Endodermal cell (in vitro differentiated cells): ENCODE measurements at places on chromosomes 4 and X. TPM values are rescaled to one million over a fixed set of nuclear protein-coding genes. Genes with fewer than 3 reads are reported as not detected.

Gene TREX2
- total RNA-seq, result 0.35 TPM in 1 of 3 replicates, not detected in the others

DNA sequence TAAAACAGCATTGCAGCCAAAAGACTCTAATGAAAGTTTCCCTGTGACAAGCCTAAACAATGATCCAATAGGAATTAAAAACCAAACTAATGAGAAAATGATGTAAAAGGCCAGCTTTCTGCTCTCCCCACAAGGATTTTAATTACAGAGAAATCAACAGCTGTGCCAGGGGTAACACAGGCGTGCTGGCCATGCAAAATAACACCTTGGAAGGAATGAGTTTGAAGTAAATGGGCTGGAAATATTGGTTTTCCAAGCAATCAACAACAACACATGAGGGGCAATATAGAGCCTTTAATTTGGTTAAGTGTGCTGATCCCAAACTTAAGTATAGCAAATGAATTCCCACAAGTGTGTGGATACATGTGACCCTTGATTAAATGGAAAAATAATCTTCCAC lies 56.9 kb downstream of the NDNF start:
- DNase-seq, result no peak
- no peak overlapping the region for H3K27ac ChIP-seq
- H3K36me3 ChIP-seq, result no peaks in the 10 kb centered on the region
- H3K27me3 ChIP-seq, result no peaks in the 10 kb centered on the region
- H3K4me1 ChIP-seq, result no peaks in the 10 kb centered on the region
- no peak overlapping the region for H3K4me3 ChIP-seq

DNA sequence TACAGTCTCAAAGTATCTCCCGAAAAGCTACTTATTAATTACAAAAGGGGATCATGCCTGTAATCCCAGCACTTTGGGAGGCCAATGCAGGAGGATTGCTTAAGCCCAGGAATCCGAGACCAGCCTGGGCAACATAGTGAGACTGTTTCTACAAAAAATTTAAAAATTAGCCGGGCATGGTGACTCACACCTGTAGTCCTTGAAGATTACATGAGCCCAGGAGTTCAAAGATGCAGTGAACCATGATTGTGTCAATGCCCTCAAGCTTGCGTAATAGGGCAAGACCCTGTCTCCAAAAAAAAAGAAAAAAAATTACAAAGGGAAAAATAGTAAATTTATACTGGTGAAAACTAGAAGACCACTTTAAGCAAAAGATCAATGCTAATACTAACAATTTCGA lies 3.3 kb upstream of the PORCN start:
- no peak overlapping the region for H3K4me3 ChIP-seq
- H3K4me1 ChIP-seq, result no peaks in the 10 kb centered on the region
- no peaks in the 10 kb centered on the region for H3K27me3 ChIP-seq
- H3K36me3 ChIP-seq, result peaks cover 6% of the 10 kb centered on the region

Gene DMRTC1
- 0.31 to 0.36 TPM in 2 of 3 replicates, not detected in the other for total RNA-seq

DNA sequence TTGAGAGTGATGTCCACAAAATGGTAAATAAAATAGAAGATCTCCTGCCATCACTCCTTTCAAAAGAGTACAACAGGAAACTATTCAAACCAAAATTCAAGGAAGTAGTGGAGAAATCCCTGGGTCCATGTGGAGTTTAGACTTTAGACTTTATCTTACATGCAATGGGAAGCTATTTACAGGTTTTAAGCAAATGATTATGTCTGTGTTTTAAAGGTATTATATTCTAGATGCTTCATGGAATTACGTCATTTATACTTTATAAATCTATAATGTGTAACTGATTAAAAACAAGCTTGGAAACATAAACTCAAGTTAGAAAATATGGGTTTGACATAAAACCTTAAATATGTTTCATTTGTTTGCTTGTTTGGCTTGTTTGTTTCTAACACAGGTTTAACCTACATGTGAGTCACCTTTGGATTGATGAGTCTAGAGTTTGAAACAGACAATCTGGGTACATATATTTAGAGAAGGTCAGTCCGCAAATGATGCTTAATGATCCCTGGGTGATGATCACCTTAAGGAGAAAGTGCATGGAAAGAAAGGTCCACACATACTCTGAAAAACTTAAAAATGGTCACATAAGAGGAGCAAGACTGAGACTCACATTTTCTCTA lies 519.6 kb upstream of the AGA start:
- H3K36me3 ChIP-seq, result no peaks in the 10 kb centered on the region
- no peaks in the 10 kb centered on the region for H3K27me3 ChIP-seq
- DNase-seq, result no peak

DNA sequence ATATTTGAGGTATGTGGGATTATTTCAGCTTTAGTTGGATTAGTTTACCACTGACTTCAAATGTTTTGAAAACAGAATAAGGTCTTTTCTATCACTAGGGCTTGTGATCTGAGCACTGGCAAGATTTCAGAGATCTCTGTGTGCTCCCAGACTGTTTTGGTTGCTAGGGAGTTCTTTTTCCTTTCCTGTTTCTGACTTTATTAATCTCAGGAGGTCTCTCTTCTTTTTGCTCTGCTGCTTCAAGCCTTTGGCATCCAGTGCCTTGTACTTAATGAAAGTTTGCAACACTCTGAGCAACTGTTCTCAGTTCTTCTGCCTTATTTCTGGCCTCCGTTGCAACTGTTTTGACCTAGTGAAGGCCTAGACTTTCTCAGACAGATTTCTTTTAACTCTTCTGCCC lies 32.1 kb upstream of the PAQR3 start:
- H3K27me3 ChIP-seq, result no peaks in the 10 kb centered on the region
- H3K4me1 ChIP-seq, result no peaks in the 10 kb centered on the region
- no peak overlapping the region for H3K27ac ChIP-seq
- no peaks in the 10 kb centered on the region for H3K36me3 ChIP-seq
- DNase-seq, result no peak
- no peak overlapping the region for H3K4me3 ChIP-seq

Gene C4orf46
- total RNA-seq, result 18.1 and 19.6 TPM in 2 replicates

GRCh38 chrX:102979536-102979935 lies 42.5 kb downstream of the RAB40AL start:
- no peak for DNase-seq
- no peaks in the 10 kb centered on the region for H3K4me1 ChIP-seq
- no peaks in the 10 kb centered on the region for H3K36me3 ChIP-seq
- no peak overlapping the region for H3K27ac ChIP-seq

DNA sequence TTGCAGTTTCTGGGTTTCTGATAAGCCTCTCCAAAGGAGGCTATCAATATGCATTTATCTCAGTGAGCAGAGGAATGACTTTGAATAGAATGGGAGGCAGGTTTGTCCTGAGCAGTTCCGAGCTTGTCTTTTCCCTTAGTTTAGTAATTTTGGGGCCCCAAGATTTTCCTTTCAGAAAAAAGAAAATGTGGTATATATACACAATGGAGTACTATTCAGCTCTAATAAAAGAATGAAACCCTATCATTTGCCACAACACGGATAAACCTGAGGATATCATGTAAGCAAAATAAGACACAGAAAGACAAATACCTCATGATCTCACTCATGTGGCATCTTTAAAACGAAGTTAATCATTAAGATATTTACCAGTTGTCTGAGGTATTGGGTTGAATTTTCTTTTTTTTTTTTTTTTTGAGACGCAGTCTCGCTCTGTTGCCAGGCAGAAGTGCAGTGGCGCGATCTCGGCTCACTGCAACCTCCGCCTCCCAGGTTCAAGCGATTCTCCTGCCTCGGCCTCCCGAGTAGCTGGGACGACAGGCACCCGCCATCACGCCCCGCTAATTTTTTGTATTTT lies 540 bp downstream of the ZNF721 start:
- no peaks in the 10 kb centered on the region for H3K27me3 ChIP-seq
- H3K4me1 ChIP-seq, result no peaks in the 10 kb centered on the region
- H3K4me3 ChIP-seq, result peak overlapping the region; percentile 93
- no peak for DNase-seq

Gene GABRQ
- 1.7 and 2.1 TPM in 2 replicates for total RNA-seq

GRCh38 chrX:37383313-37383712 lies 34.1 kb downstream of the PRRG1 start:
- no peaks in the 10 kb centered on the region for H3K27me3 ChIP-seq
- H3K27ac ChIP-seq, result no peak overlapping the region
- H3K4me3 ChIP-seq, result no peak overlapping the region
- H3K4me1 ChIP-seq, result no peaks in the 10 kb centered on the region

Gene ZNF732
- total RNA-seq, result 7.8 and 8.6 TPM in 2 replicates

- H3K4me1 ChIP-seq, result no peaks in the 10 kb centered on the region
- DNase-seq, result peak; percentile 65
- H3K27ac ChIP-seq, result peak overlapping the region; percentile 17
- H3K27me3 ChIP-seq, result no peaks in the 10 kb centered on the region
These were observed 2.2 kb downstream of the PLXNB3 start for GRCh38 chrX:153766098-153766817.

Gene C4orf51
- total RNA-seq, result 5.0 and 6.8 TPM in 2 replicates

DNA sequence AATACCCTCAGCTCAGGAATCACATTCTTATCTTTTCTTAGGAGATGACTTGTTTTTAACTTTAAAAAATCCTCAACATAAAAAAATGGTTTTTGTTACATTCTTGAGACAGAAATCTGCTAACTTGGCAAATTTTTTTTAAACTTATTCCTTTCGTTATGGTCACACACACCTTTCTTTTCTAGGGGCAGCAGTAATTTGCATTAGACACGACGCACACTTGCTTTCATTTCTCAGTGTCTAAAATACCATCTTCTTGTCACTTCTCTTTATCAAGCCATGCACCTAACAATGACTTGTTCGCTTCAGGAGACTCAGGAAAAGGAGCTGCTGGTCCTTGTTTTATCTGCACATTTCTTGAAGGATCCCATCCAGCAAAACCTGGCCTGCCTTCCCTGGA lies 112.6 kb upstream of the TBL1X start:
- no peaks in the 10 kb centered on the region for H3K27me3 ChIP-seq
- H3K4me3 ChIP-seq, result no peak overlapping the region
- H3K27ac ChIP-seq, result no peak overlapping the region
- H3K36me3 ChIP-seq, result no peaks in the 10 kb centered on the region

DNA sequence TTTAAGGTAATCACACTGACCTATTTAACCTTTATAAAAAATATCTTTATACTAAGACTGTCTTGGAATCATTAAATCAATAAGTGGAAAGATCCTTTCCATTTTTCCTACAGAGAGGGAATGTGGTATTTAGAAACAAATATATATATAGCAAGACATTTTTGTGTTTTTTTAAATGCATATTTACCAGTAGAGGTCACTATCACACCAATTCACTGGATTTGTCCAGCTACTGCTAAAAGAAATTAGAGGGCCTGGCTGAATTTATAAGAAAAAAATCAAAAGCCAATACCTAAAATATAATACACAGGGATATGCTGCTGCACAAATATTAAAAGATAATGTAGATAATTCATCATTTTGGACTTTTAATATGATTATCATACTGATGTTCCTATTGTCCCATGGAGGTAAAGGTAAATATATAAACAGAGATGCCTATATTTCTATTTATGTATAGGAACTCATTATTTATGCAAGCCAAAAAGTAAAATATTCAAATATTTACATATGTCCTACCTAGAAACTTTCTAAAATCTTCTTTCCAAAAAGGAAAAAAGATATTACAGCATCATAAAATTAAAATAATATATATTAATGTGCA lies 69.5 kb downstream of the PDE5A start:
- H3K27me3 ChIP-seq, result no peaks in the 10 kb centered on the region
- peaks cover 11% of the 10 kb centered on the region for H3K36me3 ChIP-seq
- H3K27ac ChIP-seq, result no peak overlapping the region
- DNase-seq, result no peak

Gene RTL3
- total RNA-seq, result not detected in 3 replicates

DNA sequence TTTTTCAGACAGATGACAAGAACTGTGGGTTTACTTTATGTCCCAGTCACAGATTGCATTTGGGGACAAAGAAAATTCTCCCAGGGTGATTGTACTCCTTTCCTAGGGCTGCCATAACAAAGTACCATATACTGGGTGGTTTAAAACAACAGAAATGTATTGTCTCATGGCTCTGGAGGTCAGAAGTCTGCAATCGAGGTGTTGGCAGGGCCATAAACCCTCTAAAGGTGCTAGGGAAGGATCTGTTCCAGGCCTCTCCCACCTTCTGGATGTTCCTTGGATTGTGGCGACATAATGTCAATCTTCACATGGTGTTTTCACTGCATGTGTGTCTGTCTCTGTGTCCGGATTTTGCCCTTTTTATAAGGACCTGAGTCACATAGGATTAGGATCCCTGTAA lies 12.3 kb downstream of the GEMIN8 start:
- H3K27ac ChIP-seq, result no peak overlapping the region
- H3K4me3 ChIP-seq, result no peak overlapping the region
- H3K27me3 ChIP-seq, result no peaks in the 10 kb centered on the region
- no peak for DNase-seq
- no peaks in the 10 kb centered on the region for H3K4me1 ChIP-seq

Gene SERTM2
- total RNA-seq, result 0.40 and 0.61 TPM in 2 replicates

DNA sequence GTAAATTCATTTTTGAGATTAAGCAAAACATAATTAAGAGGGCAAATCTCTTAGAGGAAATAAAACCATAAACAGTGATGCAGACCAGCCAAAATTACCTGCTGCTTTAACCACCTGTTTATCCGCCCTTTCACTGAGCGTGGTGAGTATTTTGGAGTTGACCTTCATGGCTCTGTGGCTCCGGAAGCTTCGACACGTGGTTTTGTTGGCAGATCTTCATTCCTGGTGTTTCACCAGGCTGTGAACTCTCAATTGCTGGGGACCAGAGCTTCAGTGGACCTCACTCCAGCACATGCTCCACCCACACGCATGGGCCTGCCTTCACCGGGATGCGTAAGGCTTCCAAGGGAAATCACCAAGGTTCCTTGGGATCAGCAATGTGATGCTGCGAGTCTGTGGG lies 83.8 kb downstream of the FHDC1 start:
- H3K4me1 ChIP-seq, result no peaks in the 10 kb centered on the region
- H3K27me3 ChIP-seq, result no peaks in the 10 kb centered on the region
- H3K36me3 ChIP-seq, result no peaks in the 10 kb centered on the region
- H3K4me3 ChIP-seq, result no peak overlapping the region
- no peak for DNase-seq
- H3K27ac ChIP-seq, result no peak overlapping the region

GRCh38 chr4:26410385-26411293 lies 79.6 kb downstream of the CCKAR start:
- H3K27ac ChIP-seq, result no peak overlapping the region
- no peaks in the 10 kb centered on the region for H3K27me3 ChIP-seq
- no peak overlapping the region for H3K4me3 ChIP-seq
- DNase-seq, result no peak
- peaks cover 50% of the 10 kb centered on the region for H3K36me3 ChIP-seq

- no peak for DNase-seq
- H3K27me3 ChIP-seq, result no peaks in the 10 kb centered on the region
- no peaks in the 10 kb centered on the region for H3K36me3 ChIP-seq
- no peaks in the 10 kb centered on the region for H3K4me1 ChIP-seq
- no peak overlapping the region for H3K4me3 ChIP-seq
These were observed 913.9 kb downstream of the FSTL5 start for GRCh38 chr4:161249779-161250440.

DNA sequence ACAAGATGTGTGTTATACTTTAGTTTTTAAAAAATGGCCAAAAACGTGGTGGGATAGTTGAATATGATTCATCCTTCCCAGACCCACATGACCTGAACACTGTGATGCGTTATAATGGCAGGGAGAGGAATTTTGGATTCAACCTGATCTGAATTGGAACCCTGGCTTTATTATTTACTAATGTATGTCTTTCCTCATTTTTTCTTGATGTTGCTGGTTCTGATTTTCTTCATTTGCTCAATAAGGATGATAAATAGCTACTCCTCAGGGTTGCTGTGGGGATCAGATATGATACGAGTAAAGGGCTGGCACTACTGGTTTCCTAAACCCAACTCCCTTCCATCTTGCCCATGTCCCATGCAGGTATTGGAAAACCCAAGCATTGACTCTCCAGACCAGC lies 24.2 kb upstream of the ACSL1 start:
- no peaks in the 10 kb centered on the region for H3K4me1 ChIP-seq
- no peak overlapping the region for H3K4me3 ChIP-seq
- no peak for DNase-seq
- no peaks in the 10 kb centered on the region for H3K36me3 ChIP-seq
- H3K27me3 ChIP-seq, result no peaks in the 10 kb centered on the region
- no peak overlapping the region for H3K27ac ChIP-seq
